ENCODE measurements at places on chromosomes 16 and 17.
A peak's percentile ranks its signal among the peaks of the same experiment; 100 is the strongest.

DNA sequence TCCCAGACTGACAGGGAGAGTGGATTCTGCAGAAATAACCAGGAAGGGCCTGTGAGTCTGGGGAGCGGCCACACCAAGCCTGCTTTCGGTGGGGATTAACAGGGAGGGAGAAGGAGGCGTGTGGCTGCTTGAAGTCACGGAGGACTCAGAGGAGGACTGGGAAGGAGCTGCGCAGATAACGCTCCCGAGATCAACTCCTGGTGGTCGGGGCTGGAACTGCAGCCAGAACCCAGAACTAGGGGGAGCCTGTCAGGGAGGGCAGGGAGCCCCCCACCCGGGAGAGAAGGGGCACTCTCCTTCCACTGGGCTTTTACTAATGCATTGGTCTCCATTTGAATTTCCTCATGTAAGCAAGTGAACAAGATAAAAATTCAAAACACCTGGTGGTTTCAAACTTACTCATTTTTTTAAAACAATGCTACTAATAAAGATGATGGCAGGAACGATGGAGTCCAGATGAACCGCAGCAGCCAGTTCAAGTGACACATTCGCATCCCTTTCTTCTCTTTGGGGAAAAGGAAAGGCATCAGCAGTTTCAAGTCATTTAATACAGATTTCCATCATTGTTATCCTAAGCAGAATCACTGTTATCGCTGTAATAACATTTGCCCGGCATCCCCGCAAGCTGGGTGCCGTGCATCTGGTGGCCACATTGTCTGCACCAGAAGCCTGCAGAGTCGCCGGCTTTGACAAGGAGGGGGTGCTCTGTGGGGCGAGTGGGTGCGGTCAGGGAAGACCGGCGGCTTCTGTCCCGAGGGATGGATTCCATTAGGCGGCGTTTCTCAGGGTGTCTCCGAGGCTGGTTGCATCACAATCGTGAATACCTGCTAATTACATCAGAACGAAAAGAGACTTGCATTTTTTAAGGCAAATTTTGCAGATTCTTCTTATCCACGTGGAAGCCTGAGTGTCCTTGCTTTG is 183.0 kb downstream of the FOXL1 start:
- no peak for DNase-seq

DNA sequence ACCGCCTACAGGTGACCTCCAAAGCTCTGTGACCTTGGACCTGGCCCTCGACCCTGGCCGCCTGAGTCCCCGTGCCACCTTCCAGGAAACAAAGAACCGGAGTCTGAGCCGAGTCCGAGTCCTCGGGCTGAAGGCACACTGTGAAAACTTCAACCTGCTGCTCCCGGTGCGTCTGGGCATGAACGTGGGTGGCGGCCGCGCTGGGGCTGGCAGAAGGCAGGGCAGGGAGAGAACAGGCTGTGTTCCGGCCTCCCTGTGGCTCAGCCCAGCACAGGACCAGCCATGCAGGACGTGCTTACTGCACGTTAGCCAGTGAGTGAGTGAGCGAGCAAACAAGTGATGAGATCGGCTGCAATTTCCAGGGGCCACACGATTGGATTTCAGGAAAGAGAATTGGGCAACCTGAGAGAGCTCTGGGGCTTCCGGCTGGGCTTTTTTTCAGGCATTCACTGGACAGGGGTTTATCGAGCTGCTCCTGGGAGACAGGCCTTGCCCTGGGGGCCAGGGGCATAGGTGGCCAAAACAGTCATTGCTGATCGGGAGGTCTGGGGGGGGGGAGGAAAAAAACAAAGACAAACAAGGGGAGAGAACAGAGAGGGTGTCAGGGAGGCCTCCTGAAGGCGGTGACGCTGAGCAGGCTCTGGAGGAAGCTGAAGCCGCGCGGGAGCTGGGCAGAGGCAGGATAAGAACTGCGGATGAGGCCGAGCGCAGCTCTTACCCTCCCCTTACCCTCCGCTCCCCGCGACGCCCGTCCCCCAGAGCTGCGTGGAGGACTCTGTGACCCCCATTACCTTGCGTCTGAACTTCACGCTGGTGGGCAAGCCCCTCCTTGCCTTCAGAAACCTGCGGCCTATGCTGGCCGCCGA is 16.9 kb downstream of the ITGAX start:
- no peak for DNase-seq

DNA sequence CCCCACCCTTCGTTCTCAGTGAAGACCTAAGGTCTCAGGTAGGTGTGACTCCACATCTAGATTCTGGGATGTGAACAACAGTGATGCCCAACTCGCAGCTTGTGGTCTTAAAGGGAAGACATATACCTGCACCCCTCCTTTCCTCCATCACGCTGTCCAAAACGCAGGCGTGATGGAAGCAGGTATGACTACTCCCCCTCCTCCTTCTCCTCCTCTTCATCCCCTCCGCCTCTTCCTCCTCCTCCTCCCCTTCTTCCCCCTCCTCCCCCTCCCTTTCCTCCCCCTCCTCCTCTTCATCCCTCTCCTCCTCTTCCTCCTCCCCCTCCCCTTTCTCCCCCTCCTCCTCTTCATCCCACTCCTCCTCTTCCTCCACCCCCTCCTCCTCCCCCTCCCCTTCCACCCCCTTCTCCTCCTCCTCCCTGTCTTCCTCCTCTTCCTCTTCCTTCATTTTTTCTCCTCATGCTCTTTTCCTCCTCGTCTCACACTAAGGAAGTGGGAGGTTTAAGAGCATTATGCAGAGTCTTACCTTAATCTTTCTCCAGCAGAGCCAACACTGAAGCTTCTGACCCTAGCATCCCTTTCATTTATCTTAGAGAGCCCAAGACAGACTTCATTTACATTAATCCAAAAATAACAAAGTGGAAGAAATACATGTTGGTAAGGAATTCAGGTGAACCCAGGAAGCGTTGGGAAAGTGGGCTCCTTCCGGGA is 352.5 kb downstream of the FOXL1 start:
- DNase-seq: no peak

DNA sequence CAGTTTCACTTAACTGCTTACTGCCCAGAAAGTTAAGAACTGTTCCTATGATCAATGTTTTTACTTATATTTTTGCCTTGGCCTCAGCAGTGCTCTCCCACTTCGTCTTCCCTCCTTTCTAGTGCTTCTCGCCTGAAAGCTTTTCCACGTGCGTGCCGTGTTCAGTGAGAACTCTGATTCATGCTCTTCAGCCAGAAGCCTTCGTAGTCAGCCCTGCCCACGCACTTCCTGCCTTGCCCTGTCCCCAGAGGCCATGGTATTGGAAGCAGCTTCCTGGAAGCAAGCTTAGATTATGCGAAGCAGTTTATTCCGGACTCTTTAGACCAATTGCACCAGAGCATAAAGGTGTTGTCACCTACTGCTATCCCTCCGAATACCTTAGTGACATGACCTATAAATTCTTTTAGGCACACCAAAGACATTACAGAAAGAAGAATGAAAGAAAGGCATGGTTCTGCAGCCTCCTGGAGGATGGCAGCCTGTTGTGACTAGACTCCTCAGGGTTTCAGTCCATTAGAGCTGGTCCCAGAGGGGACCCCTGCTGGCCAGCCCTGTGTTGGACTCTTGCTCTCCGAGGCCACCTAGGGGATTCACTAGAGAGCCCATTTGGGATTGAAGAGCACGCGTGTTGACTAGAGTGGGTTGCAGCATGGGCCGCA is 105.2 kb downstream of the RPTOR start:
- DNase-seq: peak; percentile 52

GRCh38 chr16:57867000-57867561 is 64.8 kb upstream of the KIFC3 start:
- DNase-seq: no peak

Data from AG04449 (cell line).